B cell (primary cell): ENCODE measurements at places on chromosomes 2 and 18. TPM values are rescaled to one million over a fixed set of nuclear protein-coding genes. Genes with fewer than 3 reads are reported as not detected.

GRCh38 chr2:132980304-132980703, 310.3 kb upstream of the LYPD1 start:
- no peak for DNase-seq
- H3K27ac ChIP-seq = no peak overlapping the region
- H3K4me3 ChIP-seq = no peak overlapping the region

DNA sequence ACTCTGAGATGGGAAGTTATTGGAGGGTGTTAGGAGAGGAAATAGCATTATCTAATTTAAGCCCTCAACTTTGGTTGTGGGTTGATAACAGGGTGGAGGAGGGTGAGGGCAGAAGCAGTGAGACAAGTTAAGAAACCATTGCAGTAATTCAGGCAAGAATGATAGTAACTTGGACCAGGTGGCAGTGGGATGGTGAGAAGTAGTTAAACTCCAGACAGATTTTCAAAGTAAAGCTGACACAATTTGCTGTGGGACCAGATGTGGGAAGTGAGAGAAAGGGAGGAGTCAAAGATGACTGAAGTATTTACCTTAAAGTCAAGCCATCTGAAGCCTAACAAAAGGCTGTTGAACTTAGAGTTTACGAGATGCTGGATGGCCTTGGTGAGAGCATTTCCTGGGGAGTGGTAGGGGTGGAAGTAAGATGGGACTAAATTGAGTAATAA, 163.2 kb upstream of the KLF7 start:
- no peak for DNase-seq
- peaks cover 18% of the 10 kb centered on the region for H3K4me1 ChIP-seq
- H3K4me3 ChIP-seq = no peak overlapping the region
- no peaks in the 10 kb centered on the region for H3K27me3 ChIP-seq

The HTR2B gene
- polyA plus RNA-seq = not detected in 2 replicates

GRCh38 chr2:135030826-135031225, 16.4 kb downstream of the MAP3K19 start:
- no peak overlapping the region for H3K27ac ChIP-seq
- DNase-seq = no peak
- no peaks in the 10 kb centered on the region for H3K27me3 ChIP-seq
- H3K36me3 ChIP-seq = no peaks in the 10 kb centered on the region

DNA sequence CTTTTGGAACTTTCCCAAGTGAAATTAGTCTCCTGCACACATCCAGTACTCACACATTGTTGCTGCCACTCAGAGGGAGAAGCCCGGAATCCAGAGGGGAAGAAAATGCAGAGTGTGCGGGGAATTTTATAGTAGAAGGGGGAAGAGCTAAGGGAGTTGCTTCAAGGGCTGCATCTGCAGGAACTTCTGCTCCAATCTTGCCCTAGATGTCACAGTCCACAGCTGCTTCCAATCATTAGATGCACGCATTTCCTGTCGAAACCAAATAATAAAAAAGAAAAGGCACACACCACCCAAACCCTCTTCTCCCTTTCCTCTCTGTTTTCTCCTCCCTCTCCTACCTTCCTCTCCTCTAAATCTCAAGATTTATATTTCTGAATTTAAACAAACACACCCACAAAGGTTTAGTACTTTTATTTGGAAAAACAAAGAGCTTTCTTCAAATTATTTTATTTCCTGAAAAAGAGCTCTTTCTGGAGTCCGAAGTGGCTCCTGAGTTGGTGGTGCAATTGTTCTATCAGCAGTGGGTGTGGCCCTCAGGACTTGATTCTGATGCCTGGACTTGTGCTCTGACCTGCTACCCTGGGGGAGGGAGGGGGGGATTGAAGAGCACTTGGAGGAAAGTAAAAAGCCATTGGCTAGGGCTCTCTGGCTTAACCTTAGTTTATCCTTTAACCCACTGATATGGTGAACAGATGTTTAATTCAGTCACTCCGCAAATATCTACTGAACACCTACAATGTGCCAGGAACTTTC, 72.0 kb downstream of the KCNE4 start:
- no peaks in the 10 kb centered on the region for H3K4me1 ChIP-seq
- no peak overlapping the region for H3K27ac ChIP-seq
- no peaks in the 10 kb centered on the region for H3K27me3 ChIP-seq
- no peak overlapping the region for H3K4me3 ChIP-seq
- H3K36me3 ChIP-seq = no peaks in the 10 kb centered on the region

The CDH2 gene
- not detected in 2 replicates for polyA plus RNA-seq

DNA sequence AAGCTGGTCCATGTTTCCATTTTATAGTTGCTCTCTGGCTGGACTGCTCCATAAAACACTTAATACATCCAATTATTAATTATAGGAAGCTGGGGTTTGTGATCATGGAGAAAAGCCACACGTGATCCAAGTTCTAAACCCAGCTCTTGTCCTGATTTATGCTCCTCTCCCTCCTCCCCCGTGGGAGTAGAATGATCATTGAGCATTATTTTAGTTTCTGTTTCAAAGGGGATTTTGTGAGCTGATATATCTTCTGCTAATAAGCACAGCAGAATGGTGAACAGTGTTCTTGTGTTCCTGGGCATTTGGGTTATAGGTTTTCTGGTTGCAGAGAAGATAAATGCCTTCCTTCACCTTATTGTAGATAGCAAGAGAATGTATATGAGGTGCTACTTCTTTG, 135.7 kb upstream of the TMEM200C start:
- no peak overlapping the region for H3K4me3 ChIP-seq
- no peaks in the 10 kb centered on the region for H3K36me3 ChIP-seq
- no peaks in the 10 kb centered on the region for H3K27me3 ChIP-seq
- no peak overlapping the region for H3K27ac ChIP-seq
- no peaks in the 10 kb centered on the region for H3K4me1 ChIP-seq

The ITPRIPL1 gene
- polyA plus RNA-seq = 1.8 and 2.6 TPM in 2 replicates
